D721Med (cell line): ENCODE measurements at places on chromosomes 3 and 15.

DNA sequence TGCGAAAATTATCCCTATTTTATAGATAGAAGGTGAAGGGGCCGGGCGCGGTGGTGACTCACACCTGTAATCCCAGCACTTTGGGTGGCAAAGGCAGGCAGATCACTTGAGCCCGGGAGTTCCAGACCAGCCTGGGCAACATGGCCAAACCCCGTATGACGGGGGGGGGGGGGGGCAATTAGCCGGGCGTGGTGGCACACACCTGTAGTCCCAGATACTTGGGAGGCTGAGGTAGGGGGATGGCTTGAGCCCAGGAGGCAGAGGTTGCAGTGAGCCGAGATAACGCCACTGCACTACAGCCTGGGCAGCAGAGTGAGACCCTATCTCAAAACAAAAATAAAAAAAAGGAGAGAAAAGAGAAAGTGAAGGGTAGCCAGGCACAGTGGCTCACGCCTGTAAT lies 1.4 kb downstream of the AAGAB start:
- no peak for DNase-seq

DNA sequence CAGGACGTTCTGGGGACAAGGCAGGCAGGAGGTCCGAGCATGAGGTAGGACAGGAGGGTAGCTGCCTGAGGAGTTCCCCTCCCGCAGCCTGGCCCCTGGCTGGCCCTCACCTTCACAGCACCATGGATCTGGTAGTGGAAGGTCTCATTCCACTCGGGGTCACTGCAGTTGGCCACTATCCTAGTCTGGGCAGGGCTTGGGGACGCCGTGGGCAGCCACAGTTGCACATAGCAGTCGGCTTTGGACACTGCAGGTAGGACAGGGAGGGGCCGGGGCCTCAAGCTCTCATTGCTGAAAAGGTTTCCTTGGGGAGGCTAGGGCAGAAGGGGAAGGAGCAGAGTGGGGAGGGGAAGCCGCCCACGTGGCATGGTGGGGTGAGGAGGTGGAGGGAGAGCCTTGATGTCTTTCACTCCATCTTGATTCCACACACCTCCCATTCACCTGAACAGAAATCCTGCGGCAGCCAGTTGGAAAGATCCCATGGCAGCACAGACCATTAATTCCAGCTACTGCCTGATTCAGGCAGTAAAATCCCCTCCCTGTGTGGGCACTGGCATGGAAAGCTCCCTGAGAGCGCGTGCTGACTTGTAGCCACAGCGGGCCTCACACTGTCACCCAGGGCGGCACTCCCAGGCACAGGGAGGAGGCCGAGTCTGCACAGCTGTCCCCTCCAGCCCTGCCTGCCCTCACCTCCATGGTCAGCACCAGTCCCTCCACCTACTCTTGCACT lies 2.1 kb downstream of the PLA2G4F start:
- DNase-seq, result no peak

- DNase-seq, result no peak
These were observed 69.1 kb upstream of the CACNA2D3 start for GRCh38 chr3:54053211-54053610.

DNA sequence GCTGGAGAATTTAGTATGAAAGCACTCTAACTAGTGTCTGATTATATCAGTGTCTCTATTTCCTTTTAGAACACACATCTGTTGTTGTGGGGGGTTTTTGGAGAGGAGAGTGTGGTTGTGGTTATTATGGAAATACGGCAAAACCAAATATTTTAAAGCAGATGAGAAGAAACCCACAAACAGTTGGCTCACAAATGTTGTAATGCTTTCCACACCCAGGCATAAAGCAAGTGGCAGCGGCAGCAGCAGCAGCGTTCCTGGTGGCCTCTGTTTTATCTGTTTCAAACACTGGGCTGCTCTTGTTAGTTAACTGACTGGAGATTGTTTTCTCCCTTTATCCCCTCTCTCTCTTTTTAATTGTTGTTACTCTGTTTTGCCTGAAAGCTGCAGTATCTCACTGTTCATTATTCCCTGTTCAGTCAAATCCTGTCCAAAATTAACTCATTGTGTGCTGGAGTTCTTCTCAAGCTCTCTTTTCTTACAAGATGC lies 1045.5 kb upstream of the NR2F2 start:
- no peak for DNase-seq

DNA sequence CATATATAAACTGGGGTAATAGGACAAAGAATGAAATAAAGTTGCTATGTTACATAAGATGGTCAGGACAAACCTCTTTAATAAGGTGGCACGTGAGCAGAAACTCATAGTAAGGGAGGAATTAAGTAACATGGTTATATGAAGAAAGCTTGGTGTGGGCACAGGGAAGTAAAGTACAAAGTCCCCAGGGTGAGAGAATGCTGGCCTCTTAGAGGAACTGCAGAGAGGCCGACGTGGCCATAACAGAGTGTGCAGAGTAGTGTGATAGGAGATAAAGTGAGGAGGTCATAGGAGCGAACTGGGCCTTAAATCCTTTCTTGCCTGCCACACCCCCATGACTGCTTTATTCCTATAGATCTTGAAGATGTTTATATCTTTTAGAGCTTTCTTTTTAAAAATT lies 17.4 kb upstream of the RBMS3 start:
- no peak for DNase-seq
